Bone marrow (tissue), 2 donors: ENCODE measurements at places on chromosomes 3 and 15.

GRCh38 chr3:180633722-180634121 lies 31.8 kb downstream of the TTC14 start:
- no peak for DNase-seq

DNA sequence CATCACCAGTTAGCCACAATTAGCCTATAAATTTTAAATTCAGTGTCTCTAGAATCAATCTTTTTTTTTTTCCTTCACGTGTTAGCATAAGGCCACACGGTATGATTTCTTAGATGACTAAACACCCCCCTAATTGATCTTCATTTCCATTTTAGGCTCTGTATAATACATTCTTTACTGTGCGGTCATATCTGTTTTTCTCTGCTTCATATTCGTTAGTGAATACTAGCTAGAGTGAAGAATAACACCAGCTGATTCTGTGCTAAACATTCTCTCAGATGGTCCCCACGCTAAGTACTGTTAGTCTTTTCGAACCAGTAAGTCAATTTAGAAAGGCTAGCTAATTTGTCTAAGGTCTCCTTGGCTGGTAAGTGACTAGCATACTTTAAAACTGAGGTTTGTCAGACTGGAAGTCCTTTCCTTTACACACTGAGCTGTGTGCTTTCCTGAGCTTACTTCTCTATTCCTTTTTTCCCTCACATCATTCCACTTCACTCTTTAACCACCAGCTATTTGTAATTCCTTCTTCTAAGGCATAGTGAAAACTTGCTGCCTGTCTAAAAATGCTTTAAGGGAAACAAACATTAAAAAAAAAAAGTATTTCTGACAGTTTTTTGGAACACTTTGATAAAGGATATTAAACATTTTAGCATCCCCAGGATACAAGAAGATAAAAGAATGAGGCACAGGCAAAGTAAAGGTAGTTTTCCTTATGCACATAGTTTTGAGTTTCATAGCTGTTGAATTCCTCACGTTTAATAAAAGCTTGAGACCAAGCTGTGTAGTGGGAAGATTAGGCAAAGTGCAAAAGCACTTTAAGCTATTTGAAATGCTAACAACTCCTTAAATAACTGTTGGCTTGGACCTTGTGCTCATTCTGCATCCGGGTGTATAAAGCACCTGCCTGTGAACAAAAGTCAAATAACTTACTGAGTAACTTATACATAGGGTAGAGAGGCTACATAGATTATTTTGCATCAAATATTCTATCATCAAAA lies 17.1 kb downstream of the ZFAND6 start:
- DNase-seq = no peak

GRCh38 chr15:86797135-86797534 lies 717.5 kb downstream of the AGBL1 start:
- DNase-seq = no peak

DNA sequence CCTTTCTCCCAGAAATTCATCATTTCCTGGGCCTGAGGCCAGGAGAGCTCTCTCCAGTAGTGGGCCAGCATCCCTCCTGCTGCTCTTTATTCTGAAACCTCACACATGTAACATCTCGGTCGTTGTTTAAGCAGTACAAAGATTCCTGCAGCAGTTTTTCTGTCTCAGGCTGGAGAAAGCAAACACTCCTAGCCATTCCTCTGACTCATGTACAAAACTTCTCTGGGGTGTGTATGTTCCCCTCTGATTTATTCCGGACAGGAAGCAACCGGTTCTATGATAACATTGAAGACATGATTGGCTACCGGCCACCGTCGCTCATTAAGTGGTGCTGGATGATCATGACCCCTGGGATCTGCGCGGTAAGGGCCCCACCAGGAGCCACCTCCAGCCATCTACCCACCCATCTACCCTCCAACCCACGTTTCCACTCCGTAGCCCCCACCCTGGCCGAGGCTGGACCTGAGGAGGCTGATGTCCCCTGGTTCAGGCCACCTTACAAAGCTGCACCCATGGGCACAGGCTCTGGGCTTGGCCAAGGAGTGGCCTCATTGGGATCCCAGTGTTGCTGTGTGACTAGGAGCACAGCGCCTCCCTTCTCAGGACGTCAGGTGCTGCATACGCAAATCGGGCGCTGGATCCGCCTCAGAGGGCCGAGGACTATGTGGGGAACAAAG lies 58.6 kb upstream of the SLC6A1 start:
- DNase-seq = no peak

GRCh38 chr3:82114589-82114988 lies 353.1 kb upstream of the GBE1 start:
- no peak for DNase-seq

- DNase-seq = no peak
Measured at GRCh38 chr3:83011481-83011880, 1250.0 kb upstream of the GBE1 start.

DNA sequence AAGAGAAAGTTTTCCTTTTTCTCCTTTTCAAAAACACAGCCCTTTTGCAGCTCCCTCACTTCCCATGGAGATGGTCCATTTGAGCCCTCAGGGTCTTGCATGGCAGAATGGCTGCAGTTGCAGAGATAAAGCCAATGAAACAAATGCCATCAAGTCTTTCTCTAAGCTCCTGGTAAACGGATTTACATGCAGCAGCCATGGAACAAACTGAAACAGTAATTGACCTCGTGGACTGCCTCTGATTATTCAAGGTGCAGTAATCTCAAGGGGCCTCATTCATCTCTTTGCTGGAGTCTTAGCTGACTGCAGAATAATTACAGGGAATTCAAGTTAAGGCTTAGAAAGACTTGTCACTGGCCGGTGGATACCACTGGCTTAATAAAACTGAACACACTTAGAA lies 125.1 kb downstream of the SQOR start:
- no peak for DNase-seq

GRCh38 chr3:10976770-10977169 lies 15.8 kb upstream of the SLC6A1 start:
- DNase-seq = no peak

GRCh38 chr3:13540297-13540995 lies 8.5 kb upstream of the FBLN2 start:
- no peak for DNase-seq

DNA sequence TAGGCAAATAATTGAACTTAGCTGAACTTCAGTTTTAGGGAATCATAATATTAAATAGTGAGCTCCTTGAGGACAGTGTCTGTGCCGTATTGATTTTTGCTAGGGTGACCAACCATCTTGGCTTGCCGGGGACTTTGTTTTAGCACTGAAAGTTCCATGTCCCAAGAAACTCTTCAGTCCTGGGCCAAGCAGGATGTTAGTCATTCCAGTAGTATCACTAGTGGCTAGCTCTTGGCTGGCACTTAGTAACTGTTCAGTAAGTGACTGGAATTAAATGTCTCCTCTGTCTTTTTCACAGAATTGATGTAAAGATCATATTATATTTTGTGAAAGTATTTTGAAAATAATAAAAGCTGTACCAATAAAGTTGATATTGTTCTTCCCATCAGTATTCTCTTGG lies 42.3 kb downstream of the RSRC1 start:
- no peak for DNase-seq

DNA sequence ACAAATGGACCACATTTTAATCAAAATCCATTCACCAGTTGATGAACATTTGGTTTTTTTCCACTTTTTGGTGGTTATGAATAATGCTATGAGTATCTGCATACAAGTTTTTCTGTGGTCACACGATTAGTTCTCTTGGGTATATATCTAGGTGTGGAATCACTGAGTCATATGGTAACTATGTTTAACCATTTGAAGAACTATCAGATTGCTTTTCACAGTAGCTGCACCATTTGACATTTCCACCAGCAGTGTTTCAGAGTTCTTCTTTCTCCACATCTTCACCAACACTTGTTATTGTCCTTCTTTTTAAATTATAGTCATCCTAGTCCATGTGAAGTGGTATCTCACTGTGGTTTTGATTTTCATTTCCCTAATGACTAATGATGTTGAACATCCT lies 33.3 kb upstream of the ATG7 start:
- no peak for DNase-seq

- no peak for DNase-seq
Measured at GRCh38 chr15:33584797-33585196, 274.0 kb downstream of the RYR3 start.

GRCh38 chr3:167691366-167691765 lies 37.6 kb upstream of the WDR49 start:
- peak; percentile 37 for DNase-seq

DNA sequence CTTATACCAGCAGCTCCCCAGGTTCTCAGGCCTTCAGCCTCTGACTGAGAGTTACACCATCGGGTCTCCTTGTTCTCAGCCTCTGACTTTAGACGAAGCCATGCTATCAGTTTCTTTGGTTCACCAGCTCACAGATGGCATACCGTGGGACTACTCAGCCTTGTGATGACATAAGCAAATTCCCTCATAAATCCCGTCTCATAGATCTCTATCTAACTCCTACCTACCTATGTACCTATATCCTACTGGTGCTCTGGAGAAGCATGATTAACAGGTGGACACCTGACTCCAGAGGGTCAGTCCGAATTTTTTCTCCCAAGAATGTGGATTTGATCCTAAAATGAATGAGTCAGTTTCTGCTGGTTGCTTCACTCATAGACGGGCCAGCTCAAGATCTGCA lies 59.1 kb upstream of the CDV3 start:
- no peak for DNase-seq
